ENCODE measurements at places on chromosomes 3 and 15.

- DNase-seq, result no peak
These were observed 177.2 kb downstream of the XXYLT1 start for GRCh38 chr3:195093731-195094130.

DNA sequence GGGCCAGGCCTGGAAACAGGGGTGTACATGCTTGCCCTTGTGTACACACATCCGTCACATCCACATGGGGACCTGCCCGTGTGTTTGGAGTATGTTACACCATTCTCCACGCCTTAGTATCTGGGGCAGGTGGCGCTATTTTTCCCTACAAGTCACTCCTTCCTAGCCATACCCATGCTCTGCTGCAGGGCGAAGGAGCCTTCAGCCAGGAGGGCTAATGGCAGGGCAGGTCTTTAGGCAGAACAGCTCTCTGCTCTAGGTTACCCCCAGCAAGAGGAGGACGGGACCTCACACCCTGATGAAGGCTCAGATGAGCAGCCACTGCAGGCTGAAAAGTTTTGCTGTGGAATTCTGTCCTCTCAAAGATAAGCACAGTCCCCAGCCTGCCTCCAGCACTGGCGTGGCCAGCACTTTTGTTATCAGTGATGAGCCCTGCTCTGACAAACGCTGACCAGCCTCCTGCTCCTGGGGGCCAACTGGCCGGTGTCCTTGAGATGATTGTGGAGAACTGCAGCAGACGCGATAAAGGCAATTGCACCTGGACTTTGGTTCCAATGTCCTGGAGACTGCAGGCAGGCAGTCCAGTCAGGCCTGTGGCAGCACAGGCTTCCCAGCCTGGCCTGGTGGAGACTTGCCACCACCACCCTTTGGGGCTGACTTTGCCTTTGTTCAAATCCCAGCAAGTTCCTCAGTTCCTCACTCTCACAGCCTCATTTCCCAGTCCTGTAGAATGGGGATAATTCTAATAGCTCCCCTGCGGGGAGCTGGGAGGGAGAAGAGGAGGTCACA is 19.8 kb upstream of the PIGZ start:
- no peak for DNase-seq

GRCh38 chr15:88257311-88258092 is 963 bp upstream of the NTRK3 start:
- no peak for DNase-seq

- no peak for DNase-seq
These were observed 429.2 kb downstream of the CADM2 start for GRCh38 chr3:85387913-85388505.

- no peak for DNase-seq
These were observed 53.0 kb downstream of the IQSEC1 start for GRCh38 chr3:13020159-13020750.

DNA sequence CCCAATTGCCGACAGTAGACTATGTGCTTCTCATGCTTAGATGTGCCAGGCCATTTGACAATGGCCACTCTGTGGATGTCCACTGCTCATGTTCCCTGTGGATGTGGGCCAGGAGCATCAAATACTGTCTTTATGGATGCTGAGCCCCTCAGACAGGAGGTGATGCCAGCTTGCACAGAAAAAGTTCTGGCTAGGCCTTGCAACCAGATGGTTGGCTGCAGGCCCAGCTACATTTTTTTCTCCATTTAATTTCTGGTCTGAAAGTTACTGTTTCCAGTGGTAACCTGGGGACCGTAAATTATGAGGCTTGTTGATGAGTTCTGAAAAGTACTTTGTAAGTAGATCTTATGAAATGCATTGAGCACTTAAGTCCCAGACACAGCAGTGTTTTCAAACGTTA is 228.5 kb downstream of the CHL1 start:
- no peak for DNase-seq

- DNase-seq, result no peak
These were observed 12.8 kb downstream of the MESD start for GRCh38 chr15:80976851-80977250.

DNA sequence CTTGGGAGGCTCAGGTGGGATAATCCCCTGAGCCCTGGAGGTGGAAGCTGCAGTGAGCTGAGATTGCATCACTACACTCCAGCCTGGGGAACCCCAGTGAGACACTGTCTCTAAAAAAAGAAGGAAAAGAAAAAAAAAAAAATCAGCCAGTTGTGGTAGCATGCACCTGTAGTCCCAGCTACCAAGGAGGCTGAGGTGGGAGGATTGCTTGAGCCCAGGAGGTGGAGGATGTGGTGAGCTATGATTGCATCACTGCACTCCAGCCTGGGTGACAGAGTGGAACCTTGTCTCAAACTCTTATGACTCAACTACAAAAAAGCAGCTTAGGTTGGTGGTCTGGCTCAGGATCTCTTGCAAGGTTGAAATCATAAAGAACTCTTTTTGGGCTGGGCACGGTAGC is 19.3 kb upstream of the GPX1 start:
- peak; percentile 33 for DNase-seq

DNA sequence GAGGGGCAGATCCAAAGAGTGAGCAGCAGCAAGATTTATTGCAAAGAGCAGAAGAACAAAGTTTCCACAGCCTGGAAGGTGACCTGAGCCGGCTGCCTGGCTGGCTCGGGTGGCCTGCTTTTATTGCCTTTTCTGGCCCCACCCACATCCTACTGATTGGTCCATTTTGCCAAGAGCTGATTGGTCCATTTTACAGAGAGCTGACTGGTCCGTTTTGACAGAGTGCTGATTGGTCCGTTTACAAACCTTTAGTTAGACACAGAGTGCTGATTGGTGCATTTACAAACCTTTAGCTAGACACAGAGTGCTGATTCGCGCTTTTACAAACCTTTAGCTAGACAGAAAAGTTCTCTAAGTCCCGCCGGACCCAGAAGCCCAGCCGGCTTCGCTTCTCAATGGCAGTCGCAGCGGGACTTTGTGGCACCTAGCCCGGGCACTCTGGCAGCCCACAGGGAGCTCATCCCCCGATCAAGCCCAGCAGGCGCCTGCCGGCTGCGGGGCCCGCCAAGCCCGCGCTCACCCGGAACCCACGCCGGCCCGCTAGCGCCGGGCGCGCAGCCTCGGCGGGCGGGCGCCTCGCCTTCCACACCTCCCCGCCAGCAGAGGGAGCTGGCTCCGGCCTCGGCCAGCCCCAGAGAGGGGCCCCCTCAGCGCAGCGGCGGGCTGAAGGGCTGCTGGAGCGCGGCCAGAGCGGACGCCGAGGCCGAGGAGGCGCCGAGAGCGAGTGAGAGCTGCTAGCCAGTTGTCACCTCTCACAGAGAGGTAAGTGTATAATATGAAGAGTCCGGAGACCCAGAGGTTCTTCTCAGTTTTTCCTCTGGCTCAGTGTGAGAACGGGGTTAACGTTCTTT is 339.2 kb downstream of the CHL1 start:
- no peak for DNase-seq

DNA sequence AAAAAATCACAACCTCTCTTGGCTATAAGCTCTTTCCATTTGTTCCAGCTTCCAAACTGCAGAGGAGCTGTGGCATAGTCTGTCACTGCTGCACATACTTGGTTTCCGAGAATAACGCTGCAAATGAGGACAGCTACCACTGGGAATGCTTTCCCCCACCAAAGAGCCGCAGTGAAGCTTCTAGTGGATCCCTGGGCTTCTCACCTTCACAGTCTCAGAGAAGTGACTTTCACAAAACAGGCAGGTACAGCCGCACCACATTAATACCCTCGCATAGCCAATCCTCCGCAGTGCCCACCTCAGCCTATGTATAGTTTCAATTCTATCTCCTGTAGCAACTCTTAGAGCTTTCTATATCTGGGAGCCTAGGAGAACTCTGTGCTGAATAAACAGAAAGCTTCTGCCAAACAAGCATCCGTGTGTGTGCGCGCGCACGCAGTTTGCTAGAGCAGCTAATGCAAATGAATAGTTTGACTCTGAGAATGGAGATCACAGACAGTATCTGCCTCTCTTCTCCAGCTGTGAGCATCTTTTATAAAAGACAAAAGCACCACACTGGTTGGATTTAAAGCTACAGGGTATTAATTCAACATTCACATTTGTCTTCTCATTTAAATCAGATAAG is 81.9 kb upstream of the PLXND1 start:
- no peak for DNase-seq

DNA sequence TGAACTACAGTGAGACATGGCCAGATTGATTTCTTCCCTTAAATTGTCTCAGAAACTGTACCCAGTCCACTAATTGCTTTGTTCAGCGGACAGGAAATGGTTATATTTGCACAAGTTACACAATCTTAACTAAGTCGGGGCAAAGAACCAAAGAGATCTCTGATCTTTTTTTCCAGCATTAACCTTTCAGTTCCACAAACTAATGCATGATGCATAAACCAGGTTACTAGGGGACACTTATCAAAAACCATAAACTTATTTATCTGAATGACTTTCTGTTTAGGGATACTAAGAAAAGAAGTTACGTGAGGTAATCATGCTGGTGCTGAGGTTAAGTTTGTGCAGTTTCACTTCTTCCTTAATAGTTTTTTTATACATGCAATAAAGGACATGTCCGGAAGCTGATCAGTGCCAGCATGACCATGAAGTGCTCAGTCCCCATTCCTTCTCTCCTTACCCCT is 22.4 kb downstream of the FNDC3B start:
- no peak for DNase-seq

DNA sequence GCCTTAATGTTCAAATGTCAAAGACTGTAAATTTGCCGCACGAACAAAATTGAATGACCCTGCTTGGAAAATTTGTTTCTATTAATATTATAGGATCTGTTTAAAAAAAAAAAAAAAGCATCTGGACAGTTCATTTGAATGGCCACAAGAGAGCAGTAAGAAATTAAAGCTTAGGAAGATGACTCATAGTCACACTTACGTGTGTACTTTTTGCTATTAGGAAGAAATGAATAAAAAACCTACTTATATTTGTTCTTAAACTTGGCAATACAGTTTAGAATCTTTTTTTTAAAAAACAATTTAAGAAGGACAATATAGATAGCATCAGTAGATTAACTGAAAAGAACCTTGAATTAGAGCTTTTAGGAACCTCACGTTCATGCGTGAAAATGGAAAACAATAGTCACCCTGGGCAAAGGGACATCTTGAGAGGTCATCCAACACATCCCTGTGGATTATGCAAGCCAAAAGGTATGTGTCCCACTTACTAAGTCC is 621.8 kb downstream of the MECOM start:
- no peak for DNase-seq

DNA sequence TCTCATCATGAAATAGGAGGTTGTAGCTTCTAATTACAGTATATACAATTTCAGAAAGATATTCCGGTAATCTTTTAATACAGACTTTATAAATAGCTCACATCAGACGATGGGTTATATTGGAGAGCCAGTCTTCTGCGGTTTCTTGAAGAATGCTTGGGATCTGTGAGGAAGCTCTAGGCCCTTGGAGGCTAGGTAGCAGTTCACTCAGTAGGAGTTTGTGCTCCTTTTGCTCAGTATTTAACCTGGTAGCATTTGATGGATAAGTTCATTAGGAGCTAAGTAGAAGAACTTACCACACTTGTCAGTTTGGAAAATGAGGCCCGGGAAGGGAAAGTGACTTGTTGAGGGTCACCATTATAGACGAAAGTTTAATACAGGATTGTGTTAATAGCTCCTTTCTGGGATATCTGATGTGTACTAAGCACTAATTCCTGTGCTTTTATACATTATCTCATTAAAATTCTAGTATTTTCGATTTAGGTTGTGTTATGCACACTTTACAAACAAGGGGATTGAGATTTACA is 2.8 kb downstream of the FNDC3B start:
- no peak for DNase-seq

GRCh38 chr3:114880078-114880477 is 267.0 kb downstream of the ZBTB20 start:
- no peak for DNase-seq

GRCh38 chr15:89171136-89172072 is 50.0 kb downstream of the RLBP1 start:
- DNase-seq, result no peak

DNA sequence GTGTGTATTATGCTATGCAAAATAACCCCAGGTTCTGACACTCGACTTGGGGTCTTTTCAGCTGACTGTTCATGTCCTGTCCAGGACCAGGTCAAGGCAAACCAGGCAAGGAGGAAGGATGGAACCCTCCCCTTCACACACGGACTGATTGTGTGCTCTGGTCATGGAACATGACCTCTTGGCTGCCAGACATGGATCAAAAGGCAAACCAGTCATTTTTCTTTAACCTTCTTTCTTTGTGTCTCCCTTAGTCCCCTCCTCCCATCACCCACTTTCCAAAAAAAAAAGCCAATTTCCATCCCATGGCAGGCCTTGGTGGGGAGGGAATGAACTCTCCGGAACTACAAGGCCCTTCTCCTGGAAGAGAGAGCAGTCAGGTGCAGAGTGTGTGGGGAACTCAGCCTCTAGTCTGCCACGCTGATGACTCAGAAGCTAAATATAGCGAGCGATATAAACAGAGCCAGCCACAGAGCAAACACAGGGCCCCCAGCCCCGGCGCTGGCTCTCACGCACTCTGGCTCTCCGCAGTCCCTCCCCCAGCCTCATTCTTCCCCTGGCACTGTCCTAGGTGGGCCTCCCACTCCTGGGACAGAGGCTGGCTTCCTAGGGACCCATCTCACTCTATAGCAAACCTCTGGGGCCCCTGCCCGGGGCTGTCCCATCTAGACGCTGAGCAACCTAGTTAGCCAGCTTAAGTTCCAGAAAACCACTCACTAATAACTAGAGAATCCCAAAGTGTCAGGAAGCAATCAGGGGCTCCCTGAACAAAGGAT is 10.0 kb downstream of the BMF start:
- peak; percentile 52 for DNase-seq

GRCh38 chr15:52185151-52185561 is 6.0 kb downstream of the GNB5 start:
- no peak for DNase-seq

DNA sequence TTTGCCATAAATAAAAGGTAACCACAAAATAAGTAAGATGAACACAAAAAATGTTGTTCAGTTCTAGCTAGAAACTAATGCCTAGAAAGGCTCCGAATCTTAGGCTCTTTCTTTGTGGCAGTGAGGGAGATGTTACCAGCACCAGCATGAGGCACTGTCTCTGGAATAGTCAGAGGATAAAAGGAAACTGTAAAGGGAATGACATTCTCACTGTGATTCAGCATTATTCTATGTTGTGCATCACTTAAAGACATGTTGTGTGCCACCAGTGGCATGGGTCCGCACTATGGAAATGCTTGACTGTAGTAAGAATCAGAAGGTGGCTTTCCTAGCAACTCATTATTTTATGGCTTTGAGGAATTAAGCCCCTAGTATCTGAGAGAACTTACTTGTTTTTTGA is 70.8 kb downstream of the SEC22A start:
- no peak for DNase-seq

- no peak for DNase-seq
These were observed 31.2 kb upstream of the SRP14 start for GRCh38 chr15:40070166-40070557.

- no peak for DNase-seq
These were observed 528.9 kb downstream of the IGSF11 start for GRCh38 chr3:118505784-118506183.

GRCh38 chr15:82653483-82654168 is 6.5 kb upstream of the CPEB1 start:
- DNase-seq, result no peak

GRCh38 chr3:108822123-108822897 is at the start of gene TRAT1:
Gene TRAT1 (plus strand): TSS chr3:108822786. CDS start chr3:108822928, 142 bp downstream.
- DNase-seq, result no peak

All from activated CD4-positive, alpha-beta T cell treated with anti-CD3 and anti-CD28 coated beads, Interleukin-2, amount 50 U/mL, for 24 hours (primary cell).